Mesenteric fat pad (tissue), 1 donor: ENCODE measurements at places on chromosomes 7 and 10. TPM values are rescaled to one million over a fixed set of nuclear protein-coding genes. Genes with fewer than 3 reads are reported as not detected.

- no peak for DNase-seq
These were observed 119.0 kb downstream of the GRID1 start for GRCh38 chr10:86247588-86247987.

GRCh38 chr7:66187905-66188304 is 17.2 kb upstream of the TPST1 start:
- DNase-seq: no peak

- no peak for DNase-seq
These were observed at the start of gene TMEM273 for GRCh38 chr10:49187950-49188761. TSS of gene TMEM273 (minus strand) at chr10:49188391. CDS start at chr10:49188336, 55 bp downstream.

- DNase-seq: no peak
These were observed 787.9 kb upstream of the POM121L12 start for GRCh38 chr7:52247518-52247917.

DNA sequence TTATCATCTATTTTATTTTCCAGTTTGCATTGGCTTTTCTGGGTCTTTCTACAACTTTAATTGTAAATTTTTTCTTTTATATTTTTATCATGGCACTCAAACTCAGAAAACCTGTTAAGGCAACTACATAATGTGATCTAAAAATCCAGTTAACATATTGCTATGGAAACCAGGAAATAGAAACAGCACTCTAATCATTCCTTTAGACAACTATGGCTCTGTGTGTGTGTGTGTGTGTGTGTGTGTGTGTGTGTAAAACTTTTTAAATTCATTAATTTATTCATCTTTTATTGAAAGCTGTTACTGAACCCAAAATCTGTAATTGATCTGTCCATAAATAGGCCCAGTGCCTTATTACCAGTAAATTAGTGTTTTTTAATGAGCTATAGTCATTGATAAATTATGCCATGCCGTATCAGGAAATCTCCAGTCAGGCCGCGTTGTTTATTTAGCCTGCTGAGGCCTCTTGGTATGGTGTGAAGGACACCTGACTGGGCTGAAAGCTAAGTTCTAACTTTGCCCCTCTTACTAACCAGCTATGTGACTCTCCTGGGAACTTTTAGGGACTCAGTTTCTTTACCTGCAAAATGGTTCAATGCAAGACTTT is 1.5 kb upstream of the MET start:
- DNase-seq: no peak

DNA sequence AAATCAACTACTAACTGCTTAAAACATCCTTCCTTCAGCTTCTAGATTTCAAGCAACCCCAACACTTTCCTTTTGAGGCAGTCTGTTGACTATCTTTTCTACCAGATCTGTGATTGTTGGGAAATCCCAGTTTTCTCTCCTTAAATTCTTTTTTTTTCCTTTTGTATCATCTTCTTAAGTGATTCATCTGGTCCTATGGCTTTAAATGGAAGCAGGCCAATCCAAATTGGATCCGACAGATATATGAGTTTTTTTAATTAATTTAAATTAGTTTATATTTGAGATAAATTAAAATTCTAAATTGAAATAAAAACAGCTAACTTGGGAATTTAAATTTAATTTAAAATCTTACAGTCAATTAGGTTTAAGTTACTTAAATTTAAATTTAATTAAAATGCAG is 151.2 kb upstream of the PCLO start:
- DNase-seq: no peak

The CLEC2L gene
- not detected for total RNA-seq

The SLC13A4 gene
- total RNA-seq: not detected

The OR6V1 gene
- total RNA-seq: not detected
